ENCODE measurements at places on chromosomes 4 and X.

DNA sequence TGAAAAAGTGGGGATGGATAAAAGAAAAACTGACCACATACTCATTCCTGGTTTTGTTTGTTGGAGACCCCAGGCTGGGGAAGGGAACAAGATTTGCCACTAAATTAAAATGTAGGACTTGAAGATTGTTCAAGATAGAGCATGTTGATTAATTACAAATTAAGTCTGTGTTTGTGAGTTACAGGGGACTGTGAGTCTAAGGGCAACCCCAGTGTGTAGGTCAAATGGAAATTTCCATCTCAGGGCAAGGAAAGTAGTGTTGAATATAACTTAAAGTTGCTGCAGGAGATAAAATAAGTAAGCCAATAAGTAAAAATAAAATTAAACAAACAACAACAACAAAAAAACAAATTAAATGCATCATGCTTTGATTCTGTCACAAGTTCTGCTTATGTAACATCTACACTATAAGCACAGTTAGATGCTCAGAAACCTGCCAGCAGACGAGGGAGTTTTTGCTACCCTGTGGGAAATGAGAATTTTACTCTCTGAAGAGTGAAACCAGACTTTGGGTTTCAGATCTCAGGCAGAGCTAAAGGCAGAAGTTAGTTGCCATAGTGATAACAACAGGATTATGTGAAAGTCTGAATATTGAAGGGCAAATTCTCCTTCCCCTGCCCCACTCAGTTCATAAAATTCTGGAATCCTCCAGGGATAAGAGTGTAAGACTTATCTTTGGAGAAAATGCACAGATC, 352.3 kb downstream of the GRXCR1 start:
- DNase-seq, result no peak

- no peak for DNase-seq
These were observed 93.9 kb upstream of the C1QTNF7 start for GRCh38 chr4:15333692-15334633.

DNA sequence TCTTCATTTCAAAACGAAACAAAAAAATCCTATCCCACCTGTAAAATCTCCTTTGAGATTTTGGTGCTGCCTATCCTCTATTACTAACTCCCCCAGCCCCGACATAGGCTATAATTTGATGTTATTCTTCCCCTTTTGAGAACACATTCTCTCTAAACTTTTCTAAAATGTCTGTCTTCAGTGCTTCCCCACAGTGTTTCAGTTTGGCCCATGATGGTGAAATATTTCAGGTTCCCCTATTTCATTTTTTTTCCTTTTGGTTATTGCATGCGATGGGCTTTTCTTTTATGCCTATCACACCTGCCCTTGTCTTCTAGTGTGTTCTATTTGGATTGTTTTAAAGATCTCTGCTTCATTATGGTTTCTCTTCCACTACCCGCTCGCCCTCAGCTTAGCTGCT, 14.7 kb downstream of the BCORL1 start:
- DNase-seq, result no peak

GRCh38 chr4:54852054-54852453, 194.3 kb downstream of the KIT start:
- DNase-seq, result no peak

DNA sequence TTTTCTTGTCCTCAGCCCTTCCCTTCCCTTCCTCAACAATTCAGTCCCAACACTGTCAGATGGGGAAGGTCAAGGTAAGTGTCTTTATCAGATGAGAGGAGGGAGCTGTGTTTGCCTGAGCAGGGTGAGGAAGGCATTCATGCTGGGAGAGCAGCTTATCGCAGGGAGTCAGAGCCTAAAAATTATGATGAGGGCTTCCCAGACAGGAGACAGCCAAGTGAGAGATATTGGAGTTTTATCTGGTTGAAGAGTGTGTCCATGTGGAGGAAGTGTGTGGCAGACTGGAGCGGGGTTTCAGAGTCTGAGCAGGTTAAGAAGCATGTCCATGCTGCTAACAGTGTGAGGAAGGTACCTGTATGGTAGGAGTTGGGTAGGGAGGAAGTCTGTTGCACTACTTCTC, 18.4 kb downstream of the BEX4 start:
- no peak for DNase-seq

DNA sequence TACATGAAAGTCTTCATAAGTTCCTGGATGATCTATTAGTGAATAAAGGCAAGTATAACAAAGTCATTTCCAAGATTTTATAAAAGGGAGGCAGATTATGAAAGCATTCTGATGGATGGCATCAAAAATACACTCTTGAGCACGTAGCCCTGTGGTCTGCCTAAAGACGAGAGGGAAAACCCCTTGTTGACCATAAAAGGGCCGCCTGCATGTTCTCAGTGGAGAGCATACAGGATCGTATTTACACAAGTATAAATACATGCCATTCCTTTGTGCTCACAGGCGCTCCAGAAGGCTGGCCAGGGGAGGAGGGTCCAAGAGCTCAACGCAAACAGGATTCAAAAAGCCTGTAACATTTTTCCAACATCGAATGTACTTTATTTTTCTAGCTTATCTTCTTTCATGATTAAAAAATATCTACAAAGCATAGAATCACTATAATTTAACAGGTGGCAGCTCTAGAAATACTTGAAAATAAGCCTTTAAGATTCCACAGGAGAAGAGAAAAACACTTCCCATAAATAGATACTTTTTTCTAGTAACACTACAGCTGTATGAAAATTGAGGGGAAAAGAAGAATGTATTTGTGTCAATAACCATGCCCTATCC, 29.6 kb downstream of the PDGFC start:
- DNase-seq, result no peak

DNA sequence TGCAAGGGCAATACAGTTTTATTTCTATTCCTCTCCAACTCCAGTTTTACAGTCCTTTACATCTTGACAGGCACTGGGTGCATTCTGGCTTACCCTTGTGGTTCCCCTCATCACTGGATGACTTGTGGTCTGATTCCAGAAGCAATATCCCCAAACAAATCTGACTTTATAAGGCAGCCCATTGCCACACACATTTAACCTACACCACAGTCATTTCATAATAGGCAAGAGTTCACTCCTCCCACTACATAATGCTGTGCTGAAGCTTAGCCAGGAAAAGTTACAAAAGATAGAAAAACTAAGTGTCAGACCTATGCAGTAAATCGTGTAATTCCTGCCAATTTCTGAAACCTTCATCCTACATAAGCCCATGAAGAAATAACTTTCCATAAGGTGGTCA, 82.9 kb upstream of the MID1IP1 start:
- DNase-seq, result no peak

DNA sequence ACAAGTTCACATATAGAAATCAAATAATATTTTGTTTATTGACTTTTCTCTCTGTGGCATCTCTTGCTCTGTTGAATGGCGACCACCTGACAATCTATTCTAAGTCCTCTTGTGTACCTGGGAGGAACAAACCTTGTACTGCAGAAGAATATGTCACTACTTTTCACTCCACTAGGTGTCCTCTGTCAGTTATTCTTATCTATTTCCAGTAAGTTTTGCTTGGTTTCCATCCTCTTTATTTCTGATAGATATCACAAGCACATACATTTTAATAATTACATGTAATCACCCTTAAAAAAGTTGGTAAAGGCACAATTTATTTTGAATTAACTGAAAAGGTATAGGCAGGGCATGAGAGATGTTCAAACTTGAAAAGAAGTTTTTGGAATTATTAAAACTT, 238.4 kb downstream of the SNCA start:
- no peak for DNase-seq

DNA sequence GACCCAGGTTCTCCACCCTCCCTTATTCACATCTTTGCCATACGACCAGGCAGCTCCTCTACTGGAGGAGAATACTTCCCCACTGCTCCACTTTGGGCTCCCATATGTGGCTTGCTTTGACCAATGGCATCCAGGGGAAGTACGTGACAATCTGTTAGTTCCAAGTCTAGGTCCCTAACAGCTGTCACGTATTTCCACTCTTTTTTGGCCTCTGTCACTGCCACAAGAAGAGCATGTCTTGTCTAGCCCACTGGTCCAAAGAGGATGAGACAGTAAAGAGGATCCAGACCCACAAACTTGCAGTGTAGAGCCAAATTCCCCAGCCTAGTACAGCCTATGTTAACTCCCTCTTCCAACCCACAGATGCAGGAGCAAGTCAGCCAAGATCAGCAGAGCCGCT, 49.7 kb upstream of the GATB start:
- DNase-seq, result no peak

- no peak for DNase-seq
These were observed 108.4 kb downstream of the ANTXR2 start for GRCh38 chr4:79964400-79965211.

DNA sequence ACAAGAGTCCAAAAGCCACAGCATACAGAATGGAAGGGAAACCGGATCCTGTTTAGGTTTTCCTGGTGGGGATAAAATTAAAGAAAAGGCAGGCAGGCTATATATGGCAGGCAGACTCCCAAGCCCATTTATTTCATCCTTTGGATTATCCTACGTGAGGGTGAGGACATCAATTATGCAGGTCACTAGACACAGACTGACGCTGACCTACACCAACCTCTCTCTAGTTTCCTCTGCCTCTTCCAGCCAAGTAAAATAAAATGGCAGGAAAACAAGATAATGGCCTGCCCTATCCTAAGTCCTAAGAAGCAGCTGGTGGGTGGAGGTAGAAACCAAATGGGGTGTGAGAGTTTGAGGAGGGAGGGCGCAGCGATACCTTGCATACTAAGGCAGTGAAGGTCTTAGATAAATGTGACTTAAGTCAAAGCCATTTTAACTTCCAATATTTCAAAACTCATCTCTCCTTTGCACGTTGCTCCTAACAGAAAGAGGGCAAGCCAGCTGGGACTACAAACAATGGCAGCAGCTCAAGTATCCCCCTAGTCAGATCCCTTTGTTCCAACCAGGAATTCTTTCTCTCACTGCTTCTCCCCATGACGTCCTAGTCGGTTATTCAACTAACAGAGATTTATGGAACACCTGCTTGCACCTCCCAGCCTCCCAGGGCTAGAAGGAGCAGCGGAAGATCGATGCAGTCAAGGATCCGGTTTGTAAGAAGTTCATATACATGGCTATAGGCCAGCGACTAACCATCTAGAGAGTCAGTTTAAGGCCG, 72.8 kb downstream of the IRF2 start:
- no peak for DNase-seq
